Tibial artery (tissue), 4 donors: ENCODE measurements at places on chromosomes 6 and 20.

DNA sequence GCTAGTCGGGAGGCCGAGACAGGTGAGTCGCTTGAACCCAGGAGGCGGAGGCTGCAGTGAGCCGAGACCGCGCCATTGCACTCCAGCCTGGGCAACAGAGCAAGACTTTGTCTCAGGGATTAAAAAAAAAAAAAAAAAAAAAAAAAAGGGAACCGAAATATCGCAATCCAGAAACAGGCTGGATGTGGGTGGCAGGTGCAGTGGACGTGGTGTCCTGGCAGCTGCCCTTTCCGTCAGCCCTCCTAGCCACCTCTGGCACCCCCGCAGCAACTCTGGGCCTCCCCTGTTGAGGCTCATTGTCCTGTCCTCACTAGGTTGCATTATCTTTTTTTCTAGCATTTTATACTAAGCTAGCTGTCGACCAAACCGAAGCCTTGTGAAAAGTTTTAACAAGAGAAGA is 113.5 kb downstream of the DTNBP1 start:
- H3K36me3 ChIP-seq = no peaks in the 10 kb centered on the region
- no peak overlapping the region for H3K4me3 ChIP-seq
- DNase-seq = no peak
- H3K27me3 ChIP-seq = no peaks in the 10 kb centered on the region

DNA sequence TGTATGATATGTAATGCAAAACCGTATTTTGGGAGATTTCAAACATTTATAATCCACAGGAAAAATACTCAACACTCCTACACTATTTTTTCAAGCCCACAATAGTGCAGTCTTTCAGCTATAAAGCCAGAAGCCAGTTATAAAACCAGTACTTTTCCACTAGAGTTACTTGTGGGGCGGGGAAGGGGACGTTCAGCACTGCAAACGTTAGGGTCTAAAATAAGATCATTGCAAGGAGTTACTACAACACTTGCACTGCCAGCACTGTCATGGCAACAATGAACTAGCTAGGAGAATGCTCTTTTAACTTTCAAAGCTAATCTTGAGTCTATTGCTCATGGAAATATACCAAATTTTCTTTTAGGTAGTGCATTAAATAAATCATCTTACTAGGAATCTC is 14.7 kb downstream of the SESN1 start:
- H3K4me3 ChIP-seq = no peak overlapping the region
- H3K27ac ChIP-seq = peak overlapping the region; percentile 62
- no peaks in the 10 kb centered on the region for H3K36me3 ChIP-seq

GRCh38 chr6:167105060-167105459 is 17.8 kb upstream of the CCR6 start:
- no peaks in the 10 kb centered on the region for H3K36me3 ChIP-seq
- no peaks in the 10 kb centered on the region for H3K27me3 ChIP-seq
- H3K4me3 ChIP-seq = no peak overlapping the region
- no peaks in the 10 kb centered on the region for H3K4me1 ChIP-seq
- no peak overlapping the region for H3K27ac ChIP-seq
- DNase-seq = no peak

GRCh38 chr6:391559-392440 is at the start of gene IRF4:
TSS of gene IRF4 (plus strand) at chr6:391752. CDS start at chr6:393153, 1,401 bp downstream.
- no peak for DNase-seq
- peaks cover 32% of the 10 kb centered on the region for H3K4me1 ChIP-seq

DNA sequence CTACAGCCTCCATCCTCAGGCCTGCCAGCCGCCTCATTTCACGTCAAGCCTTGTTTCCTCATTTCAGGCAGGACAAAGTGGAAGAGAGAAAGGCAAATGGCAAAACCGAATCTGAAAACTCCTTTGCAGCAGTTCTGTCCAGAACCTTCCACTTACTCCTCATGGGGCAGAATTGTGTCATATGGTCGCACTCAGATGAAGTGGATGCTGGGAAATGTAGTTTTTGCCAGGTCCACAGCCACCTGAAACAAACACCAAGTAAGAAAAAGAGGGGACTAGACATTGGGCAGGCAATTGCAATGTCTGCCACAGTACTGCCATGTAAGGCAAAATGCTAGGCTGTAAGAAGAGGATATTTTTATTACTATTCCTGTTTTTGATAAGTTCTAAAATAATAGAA is 44.9 kb downstream of the ISM1 start:
- no peak overlapping the region for H3K27ac ChIP-seq
- no peaks in the 10 kb centered on the region for H3K36me3 ChIP-seq
- H3K4me1 ChIP-seq = no peaks in the 10 kb centered on the region
- H3K4me3 ChIP-seq = no peak overlapping the region
- DNase-seq = no peak

- H3K4me3 ChIP-seq = no peak overlapping the region
- H3K27ac ChIP-seq = peak overlapping the region; percentile 53
- no peaks in the 10 kb centered on the region for H3K27me3 ChIP-seq
- peaks cover 45% of the 10 kb centered on the region for H3K4me1 ChIP-seq
- no peak for DNase-seq
These were observed 27.1 kb downstream of the RIPOR2 start for GRCh38 chr6:24908650-24909035.

- H3K4me1 ChIP-seq = no peaks in the 10 kb centered on the region
- no peak for DNase-seq
- H3K27me3 ChIP-seq = peaks cover 12% of the 10 kb centered on the region
- no peak overlapping the region for H3K4me3 ChIP-seq
- H3K27ac ChIP-seq = no peak overlapping the region
These were observed 50.2 kb upstream of the TGM3 start for GRCh38 chr20:2245637-2246036.

- peaks cover 19% of the 10 kb centered on the region for H3K27me3 ChIP-seq
- DNase-seq = no peak
- H3K36me3 ChIP-seq = no peaks in the 10 kb centered on the region
- peaks cover 30% of the 10 kb centered on the region for H3K4me1 ChIP-seq
- H3K27ac ChIP-seq = no peak overlapping the region
These were observed 46.9 kb downstream of the PDYN start for GRCh38 chr20:1946762-1947534.

DNA sequence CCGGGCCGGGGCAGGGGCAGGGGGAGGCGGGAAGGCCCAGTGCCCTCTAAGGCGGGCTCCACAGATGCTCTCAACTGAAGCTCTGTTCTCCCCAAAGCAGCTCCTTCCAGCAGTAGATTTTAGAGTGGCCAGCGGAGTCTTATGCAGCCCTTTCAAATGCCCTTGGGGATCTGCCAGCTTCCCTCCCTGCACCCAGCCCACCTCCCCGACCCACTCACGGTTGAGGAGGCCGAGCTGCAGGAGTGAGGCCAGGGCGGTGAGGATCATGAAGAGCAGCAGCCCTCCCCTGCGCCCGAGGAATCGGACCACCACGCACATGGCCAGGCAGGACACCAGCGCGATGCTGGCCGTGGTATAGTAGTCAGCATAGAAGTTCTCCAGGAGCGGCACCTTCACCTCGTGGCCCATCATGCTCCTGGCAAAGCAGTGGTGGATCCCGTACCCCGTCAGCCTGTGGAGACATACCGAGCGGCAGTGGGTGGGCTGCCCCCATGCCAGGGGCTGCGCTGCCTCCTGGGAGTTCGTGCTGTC is 28.0 kb downstream of the PSMG4 start:
- DNase-seq = peak; percentile 62
- H3K27me3 ChIP-seq = no peaks in the 10 kb centered on the region
- H3K4me3 ChIP-seq = no peak overlapping the region
- no peak overlapping the region for H3K27ac ChIP-seq
- peaks cover 9% of the 10 kb centered on the region for H3K4me1 ChIP-seq

DNA sequence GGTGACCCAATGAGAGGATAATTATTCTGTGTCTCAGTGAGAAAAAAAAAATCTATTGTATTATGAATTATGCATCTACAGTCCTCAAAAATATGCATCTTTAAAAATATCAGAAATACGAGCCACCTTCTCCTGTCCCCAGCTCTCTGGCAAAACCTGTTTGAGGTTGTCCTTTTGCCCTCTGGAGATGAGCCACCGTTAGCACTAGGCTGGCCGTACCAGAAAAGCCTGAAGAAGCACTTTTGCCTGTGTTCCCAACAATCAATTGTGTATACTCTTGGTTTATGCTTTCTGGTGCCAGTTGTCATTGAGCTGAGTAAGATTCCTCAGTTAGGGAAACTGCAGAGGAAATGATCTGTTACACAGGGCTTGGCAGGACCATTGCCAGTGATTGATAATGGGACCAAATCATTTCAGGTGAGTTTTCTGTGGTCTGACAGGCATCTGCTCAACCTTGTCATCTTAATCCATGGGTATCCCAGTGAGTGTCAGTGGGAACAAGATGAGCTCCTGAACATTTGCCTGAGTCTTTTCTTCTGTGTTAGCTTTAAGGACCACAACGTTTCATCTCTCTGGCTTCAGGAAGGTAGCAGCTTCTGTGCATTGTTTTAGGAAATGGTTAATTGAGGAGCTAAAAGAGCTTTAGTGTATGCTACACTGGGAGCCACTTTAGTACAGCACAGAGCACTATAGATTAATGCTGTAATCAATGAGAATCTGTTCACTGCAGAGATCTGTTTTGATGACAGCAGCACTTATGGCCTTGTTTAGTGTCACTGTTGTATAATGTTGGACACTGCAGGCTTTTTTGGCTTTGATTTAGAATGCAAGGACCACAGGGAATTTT is 330.1 kb downstream of the RIMS1 start:
- no peak for DNase-seq
- no peak overlapping the region for H3K4me3 ChIP-seq
- no peak overlapping the region for H3K27ac ChIP-seq

DNA sequence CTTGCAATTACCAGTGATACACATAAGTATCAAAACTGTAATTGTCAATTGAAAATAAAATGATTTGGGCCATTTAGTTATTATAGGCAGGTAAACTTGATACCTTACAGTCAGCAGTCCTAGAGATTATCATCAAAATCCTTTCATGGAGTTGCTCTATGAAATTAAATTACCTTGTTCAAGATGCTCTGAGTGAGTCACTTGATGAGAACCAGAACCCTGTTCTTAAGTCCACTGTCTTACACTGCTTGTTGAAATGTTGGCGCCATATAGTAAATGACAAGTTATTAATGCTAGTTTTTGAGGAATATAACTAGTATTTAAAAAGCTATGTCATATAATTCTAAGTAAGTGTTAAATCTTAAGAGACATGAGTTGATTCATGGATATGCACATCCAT is 37.2 kb upstream of the BAG2 start:
- H3K4me3 ChIP-seq = no peak overlapping the region
- peaks cover 18% of the 10 kb centered on the region for H3K36me3 ChIP-seq
- H3K4me1 ChIP-seq = peaks cover 9% of the 10 kb centered on the region
- H3K27ac ChIP-seq = no peak overlapping the region

GRCh38 chr6:14510038-14510437 is 392.5 kb downstream of the CD83 start:
- H3K27ac ChIP-seq = no peak overlapping the region
- DNase-seq = no peak
- H3K36me3 ChIP-seq = no peaks in the 10 kb centered on the region
- no peak overlapping the region for H3K4me3 ChIP-seq

- DNase-seq = no peak
- no peaks in the 10 kb centered on the region for H3K27me3 ChIP-seq
- no peaks in the 10 kb centered on the region for H3K36me3 ChIP-seq
- H3K27ac ChIP-seq = no peak overlapping the region
- no peak overlapping the region for H3K4me3 ChIP-seq
These were observed 88.4 kb upstream of the PDE10A start for GRCh38 chr6:165751486-165751885.

DNA sequence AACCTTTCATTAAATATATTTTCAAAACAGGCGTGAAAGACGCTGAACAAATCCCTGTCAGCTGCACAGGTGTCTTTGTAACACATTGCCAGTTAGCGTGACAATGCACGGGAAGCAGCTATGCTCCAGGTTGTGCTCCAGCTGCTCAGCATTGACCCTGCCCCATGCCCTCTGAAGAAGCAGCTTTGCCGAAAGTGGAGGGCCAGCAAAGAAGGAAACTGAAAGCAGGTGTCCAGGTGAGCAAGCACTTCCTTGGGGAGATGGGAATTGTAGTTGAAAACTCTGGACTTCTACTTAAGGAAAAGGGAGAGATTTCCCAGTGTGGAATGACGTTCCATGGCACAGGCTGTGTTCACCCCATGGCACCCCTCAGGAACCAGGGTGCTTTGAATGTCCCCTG is 125.7 kb downstream of the TTLL2 start:
- H3K36me3 ChIP-seq = no peaks in the 10 kb centered on the region
- no peak overlapping the region for H3K27ac ChIP-seq
- DNase-seq = no peak
- H3K4me3 ChIP-seq = no peak overlapping the region
- H3K4me1 ChIP-seq = no peaks in the 10 kb centered on the region
- no peaks in the 10 kb centered on the region for H3K27me3 ChIP-seq

DNA sequence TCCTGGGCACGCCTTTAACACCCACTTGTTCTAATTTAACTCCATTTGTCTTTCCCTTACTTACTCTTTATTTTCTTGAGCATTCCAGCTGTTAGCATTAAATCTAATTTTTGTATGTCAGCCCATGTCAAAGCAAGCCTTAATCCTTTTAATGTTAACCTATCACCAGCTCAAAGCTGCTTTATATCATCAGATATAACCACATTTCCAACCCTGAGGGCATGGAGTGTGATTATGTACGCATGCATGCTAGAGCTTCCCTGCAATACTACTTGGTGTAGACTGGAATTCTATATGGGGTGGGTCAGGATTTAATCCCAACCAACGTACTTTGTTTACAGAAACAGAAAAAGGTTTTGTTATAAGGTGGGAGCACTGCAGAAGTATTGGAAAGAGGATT is 139.4 kb upstream of the HMGN3 start:
- no peak for DNase-seq
- H3K4me1 ChIP-seq = peaks cover 14% of the 10 kb centered on the region

DNA sequence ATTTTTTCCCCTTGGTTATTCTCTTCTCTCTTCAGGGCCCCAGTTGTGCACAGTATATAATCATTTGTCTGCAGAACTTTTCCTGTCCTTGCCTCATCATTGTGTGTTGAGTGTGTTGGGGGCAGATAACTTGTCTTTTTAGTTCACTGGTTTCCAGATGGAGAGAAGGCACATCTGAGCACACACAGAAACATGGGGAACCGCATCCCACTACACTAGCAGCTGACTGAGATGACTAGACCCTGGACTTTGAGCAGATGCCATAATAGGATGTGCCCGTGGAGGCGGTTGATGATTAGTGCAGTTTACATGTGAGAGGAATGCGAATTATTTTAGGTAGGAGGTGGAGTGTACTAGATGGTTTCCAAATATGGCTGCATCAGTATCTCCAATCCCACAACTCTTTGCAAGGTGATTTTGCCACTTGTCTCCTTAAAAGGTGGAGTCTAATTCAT is 26.5 kb upstream of the SH3BGRL2 start:
- H3K27ac ChIP-seq = no peak overlapping the region
- H3K4me3 ChIP-seq = no peak overlapping the region
- DNase-seq = no peak
- H3K36me3 ChIP-seq = no peaks in the 10 kb centered on the region

GRCh38 chr6:135148889-135149288 is 32.2 kb upstream of the MYB start:
- H3K4me3 ChIP-seq = no peak overlapping the region
- H3K27ac ChIP-seq = no peak overlapping the region
- H3K4me1 ChIP-seq = no peaks in the 10 kb centered on the region
- no peaks in the 10 kb centered on the region for H3K27me3 ChIP-seq
- no peak for DNase-seq

DNA sequence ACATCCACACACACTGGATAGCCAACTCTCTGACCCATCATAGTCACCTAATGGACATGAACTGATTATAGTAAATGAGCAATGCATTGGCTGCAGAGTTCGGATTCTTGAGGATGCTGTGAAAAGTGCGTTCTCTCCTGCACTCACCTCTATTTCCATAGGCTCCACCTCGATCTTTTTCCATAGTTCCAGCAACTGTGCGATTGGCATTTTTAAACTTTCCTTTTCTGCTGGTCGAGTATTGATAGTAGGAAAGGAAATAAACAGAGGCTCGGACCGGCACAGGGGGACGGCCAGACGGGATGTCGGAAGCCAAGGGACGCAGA is 94.4 kb downstream of the RNASET2 start:
- no peak overlapping the region for H3K27ac ChIP-seq
- peaks cover 7% of the 10 kb centered on the region for H3K4me1 ChIP-seq
- no peaks in the 10 kb centered on the region for H3K36me3 ChIP-seq
- no peak for DNase-seq
